ENCODE measurements at places on chromosomes 12 and 14. TPM values are rescaled to one million over a fixed set of nuclear protein-coding genes. Genes with fewer than 3 reads are reported as not detected.

Gene DPY19L2
- total RNA-seq, result 2.5 TPM

Gene KLRG1
- 0.14 TPM for total RNA-seq

Gene TAS2R8
- not detected for total RNA-seq

Gene BCL2L14
- not detected for total RNA-seq

Gene AKAP3
- total RNA-seq, result 1.9 TPM

Gene TRHDE
- 8.8 TPM for total RNA-seq

Gene OR4K5
- total RNA-seq, result not detected

Gene SYCP3
- not detected for total RNA-seq

- DNase-seq, result no peak
Observed at GRCh38 chr14:24401810-24402702, 3.3 kb downstream of the NYNRIN start.

GRCh38 chr12:50117057-50117622 lies 5.1 kb downstream of the COX14 start:
- DNase-seq, result no peak

GRCh38 chr14:42110167-42110566 lies 503.5 kb downstream of the LRFN5 start:
- peak; percentile 62 for DNase-seq

GRCh38 chr14:101810897-101811621 lies 49.5 kb downstream of the PPP2R5C start:
- no peak for DNase-seq

DNA sequence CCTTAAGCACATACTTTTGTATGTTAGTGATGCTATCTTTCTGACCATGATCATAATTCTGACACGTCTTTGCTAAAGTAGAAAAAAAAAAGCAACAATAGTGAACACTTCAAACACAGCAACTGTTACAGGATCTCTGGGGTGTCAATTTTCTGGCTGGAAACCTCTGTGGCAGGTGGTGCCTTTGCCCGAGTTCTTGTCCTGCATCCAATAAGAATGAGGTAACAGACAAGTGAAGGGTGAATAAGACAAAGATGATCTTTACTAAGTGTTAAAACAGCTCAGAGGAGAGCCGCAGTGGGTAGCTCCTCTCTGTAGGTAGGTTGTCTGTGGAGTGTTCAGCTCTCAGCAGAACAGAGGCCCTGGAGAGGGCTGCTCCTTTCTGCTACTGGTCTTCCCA lies 20.9 kb upstream of the PLBD1 start:
- DNase-seq, result no peak

GRCh38 chr12:615620-616019 lies 47.6 kb downstream of the NINJ2 start:
- no peak for DNase-seq

- no peak for DNase-seq
Observed at GRCh38 chr14:92160619-92161018, 38.9 kb downstream of the CPSF2 start.

DNA sequence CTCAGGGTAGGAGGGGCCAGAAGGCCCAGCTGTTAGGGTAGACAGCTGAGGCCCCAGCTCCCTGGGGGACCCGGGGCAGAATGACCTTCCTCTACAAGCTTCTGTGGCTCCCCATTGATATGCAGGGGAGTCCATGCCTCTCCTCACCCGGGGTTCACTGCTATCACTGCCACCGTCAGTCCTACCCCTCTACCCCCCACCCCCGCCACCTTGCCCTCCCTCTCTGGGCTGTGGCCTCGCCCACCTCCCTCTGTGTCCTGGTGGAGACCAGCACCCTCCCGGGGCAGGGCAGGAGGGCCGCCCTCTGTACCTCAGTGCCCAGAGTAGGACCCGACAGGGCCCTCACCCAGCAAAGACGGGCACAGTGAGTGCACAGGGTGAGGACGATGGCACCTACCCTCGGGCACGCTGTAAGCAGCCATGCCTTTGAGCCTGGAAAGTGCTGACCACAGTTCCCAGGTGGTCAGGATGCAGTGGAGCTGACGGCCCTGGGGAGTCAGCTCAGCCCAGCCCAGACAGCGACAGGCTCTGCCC lies 88.4 kb upstream of the SFSWAP start:
- DNase-seq, result no peak

GRCh38 chr14:104187121-104187889 lies 48.9 kb downstream of the KIF26A start:
- DNase-seq, result peak; percentile 80

GRCh38 chr14:105241641-105242040 lies 6.7 kb upstream of the BTBD6 start:
- DNase-seq, result no peak

DNA sequence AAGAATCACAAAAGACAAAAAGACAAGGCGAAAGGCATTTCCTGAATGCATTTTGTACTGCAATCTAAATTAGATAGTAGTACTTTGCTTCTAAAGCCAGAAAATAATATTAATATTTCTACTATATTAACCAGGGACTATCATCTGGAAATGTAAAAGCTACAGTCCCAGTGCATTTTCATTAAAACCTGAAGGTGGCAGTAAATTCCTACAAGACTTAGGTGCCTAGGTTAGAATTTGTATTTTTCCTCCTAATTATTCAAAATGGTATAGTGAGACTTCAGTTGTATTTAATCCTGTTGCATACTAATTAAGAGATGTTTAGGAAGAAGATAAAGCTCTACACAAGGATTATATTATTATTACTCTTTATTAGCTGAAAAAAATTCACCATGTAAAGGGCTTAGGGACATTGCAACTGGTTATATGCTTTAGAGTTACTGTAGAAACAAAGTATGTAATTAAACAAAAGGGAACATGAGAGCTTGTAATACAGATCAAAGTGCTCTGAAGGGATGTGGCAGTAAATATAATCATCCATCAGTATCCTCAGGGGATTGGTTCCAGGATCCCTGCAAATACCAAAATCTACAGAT lies 53.6 kb downstream of the BRMS1L start:
- DNase-seq, result no peak

- DNase-seq, result no peak
Observed at GRCh38 chr14:36716614-36717184, 55.0 kb downstream of the PAX9 start.

DNA sequence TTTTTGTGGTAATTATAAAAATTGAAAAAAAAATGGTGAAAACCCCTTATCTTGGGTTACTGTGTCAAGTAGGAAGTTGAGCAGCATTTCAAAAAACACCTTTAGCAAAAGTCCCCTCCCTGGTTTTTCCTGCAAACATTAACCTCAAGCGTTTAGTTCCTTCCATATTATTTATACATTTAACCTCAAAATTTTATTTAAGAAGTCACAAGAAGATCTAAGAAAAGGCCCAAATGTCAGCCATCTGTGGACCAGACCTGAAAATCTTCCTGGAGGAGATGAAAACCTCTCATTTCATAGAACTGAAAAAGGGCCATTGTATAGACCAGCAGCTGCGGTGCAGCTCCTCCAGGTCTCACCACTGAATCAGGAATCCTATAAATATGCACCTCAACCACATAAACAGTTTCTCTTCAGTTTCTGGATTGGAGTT lies 40.4 kb upstream of the BTG1 start:
- no peak for DNase-seq

DNA sequence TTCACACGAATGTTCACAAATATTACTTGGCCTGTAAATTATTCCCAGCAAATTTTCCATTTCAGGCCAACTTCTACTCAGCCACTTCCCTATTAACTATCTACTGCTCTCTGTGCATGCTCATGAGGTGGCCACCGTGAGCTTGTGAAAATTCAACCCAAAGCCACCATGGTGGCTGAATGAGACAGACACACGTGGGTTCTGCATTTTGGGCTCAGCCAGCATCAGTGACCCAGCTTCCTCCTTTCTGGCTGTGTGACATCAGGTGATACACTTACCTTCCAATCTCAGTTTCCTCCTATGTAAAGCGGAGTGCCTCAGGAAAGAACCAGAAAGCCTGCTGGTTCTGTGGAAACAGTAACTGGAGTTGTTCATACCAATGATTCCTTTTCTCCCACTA lies 175.8 kb downstream of the FOXN3 start:
- no peak for DNase-seq

DNA sequence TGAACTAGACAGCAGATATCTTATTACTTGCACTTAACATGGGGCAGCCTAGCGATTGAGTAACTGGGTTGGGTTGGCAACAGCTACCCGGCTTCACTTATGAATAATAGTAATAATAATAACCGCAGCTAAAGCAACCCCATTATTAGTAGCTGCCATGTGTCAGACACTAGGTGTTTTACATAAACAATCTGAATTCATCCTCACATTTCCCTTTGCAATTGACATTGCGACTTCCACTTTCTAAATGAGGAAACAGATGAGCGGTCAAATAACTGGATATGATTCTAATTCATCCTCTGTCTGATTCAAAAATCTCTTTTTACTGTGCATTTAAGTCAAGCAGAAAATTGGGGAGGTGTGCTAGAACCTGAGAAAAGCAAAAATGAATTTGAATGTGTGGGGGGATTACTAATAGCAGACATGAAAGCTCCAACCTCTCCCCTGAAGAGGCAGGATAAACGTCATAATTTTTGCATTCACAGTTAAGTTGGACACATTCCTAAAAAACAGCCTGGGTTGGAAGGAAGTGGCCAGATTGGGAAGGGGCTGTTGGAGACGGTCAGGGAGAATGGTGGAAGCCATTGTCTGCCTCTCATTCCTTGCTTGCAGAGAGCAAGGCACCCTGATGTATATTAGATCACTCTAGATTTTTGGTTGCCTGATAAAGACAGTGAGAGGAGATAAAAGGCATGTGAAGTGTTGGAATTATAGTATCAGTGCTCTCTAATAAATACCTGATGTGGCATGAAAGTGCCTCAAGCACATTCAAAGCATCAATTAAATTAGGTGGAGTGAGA lies 13.1 kb downstream of the EMP1 start:
- DNase-seq, result no peak

DNA sequence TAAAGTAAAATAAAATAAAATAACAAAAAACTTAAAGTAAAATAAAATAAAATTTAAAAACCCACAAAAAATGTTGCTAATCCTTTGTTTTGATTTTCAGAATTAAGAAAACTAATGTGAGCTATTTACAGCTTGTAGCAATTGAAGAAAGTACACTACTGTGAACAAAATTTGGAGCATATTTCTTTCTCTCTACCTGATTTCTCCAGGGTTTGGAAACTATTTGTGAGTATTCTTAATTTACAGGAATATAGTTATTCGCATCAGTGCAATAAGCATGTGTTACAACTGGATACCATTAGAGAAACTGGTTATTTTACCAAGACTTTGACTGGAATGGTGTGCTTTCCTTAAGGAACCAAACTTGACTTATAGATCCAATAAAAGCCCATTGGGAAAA lies 86.1 kb upstream of the CNOT2 start:
- no peak for DNase-seq

DNA sequence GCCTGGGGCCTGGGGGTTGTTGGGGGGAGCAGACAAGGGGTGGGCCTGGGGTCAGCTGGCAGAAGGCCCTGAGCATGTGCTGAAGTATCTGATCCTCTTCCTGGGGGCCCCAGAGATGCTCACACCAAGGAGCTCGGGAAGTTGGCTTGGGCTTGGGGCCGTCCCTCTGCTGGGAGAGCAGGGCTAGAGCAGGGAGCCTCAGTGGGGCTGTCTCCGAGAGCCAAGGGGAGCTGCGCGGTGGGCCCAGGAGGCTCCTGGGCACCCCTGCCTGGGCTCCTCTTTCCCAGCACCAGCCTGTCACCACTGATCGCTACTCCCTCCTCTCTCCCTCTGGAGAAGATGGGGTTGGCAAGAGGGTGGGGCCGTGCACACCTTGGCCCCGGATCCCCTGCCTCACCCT lies 28.3 kb downstream of the BEGAIN start:
- no peak for DNase-seq

DNA sequence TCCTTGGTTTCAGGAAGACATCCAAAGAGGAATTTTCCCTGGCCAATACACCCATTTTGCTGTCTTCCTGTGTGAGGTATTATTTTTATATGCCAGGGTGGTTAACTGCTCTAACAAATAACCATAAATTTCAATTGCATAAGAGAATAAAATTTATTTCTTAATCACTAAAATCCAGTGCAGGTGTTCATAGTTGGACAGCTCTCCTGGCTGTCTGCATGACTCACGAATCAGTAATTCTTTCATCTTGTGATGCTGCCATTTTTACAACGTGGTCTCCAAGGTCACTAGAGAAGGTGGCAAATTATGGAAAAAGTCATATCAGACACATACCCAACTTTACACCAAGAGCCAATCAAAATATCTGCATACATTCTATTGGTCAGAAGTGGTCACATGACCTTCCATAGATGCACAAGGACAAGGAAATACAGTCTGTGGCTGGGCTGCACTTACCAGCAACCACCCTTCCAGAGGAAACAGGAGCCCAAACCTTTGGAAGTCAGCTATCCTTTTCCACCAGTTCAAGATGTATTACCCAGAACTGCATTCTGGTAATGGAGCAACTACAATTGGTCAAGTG lies 193.5 kb upstream of the PLEKHG7 start:
- DNase-seq, result no peak

DNA sequence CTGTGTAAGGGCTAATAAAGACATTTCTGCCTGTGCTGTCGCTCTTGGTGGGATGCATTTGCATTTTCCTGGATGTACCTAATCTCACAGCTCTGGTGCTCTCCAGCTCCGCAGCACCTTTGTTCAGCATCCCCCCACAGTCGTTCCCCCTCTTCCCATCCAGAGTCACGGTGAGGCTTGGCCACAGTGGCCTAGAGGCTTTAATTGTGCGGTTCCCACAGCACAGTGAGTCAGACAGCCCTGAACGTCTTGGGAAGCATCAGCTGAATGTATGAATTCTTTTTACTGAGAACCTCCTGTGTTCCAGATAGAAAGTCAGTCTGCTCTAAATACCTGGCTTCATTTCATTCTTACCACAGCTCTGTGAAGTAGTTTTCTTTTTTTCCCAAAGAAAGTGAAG lies 28.7 kb downstream of the MLXIP start:
- DNase-seq, result no peak

- DNase-seq, result peak; percentile 43
Observed at GRCh38 chr14:22047115-22047514, 373.5 kb upstream of the OR4E1 start.

DNA sequence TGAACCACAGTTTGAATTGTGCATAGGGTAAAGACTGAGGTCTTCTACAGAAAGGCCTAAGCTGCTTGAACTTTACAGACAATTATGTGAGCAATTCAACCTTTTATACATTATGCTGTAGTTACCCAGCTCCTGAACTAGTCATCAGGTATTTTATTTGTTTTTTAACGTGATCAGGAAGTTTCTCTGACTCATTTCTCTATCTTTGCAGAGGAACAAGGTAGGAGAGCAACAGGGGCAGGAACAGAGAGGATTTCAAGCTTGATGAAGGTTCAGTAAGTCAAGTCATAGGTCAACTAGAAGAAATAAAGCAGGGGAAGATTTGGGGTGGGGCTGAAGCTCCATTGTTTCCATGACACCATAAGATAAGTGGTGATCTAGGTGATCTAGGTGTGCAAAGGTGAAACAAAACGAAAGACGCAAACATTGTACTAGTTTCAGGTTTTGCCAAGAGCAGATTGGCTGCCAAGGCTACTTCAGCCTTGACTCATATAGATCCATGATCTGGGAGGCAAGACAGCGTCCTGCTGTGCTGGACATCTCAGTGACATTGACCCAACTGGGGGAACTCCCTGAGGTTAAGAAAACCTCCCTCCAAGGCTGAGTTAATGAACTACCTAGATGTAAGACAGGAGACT lies 198.1 kb downstream of the DAD1 start:
- DNase-seq, result no peak

- DNase-seq, result no peak
Observed at GRCh38 chr14:96213871-96214465, 9.3 kb downstream of the BDKRB2 start.

Measured in H4 (cell line).